Posterior cingulate gyrus (tissue), 11 donors: ENCODE measurements at places on chromosomes 2 and 18.

DNA sequence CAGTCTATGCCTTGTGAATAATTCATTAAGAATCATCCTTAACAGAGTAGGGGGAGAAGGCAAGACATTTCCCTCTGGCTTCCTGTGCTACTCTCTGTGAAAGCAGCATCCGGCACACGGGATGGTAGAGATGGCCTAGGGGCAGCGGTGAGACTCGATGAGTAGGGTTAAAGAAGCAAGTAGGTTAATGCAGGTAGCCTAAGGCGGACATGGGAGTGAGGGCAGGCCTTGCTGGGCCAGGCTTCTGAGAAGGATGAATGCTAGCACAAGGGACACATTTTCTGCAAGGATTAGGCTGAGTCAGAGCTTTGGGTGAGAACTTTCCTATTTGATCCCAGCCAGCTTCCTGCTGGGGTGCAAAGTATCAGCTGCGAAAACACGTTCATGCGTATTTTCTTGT, 80.8 kb downstream of the NXPH2 start:
- no peak for DNase-seq

- no peak for DNase-seq
Measured at GRCh38 chr18:35715139-35715538, 133.6 kb downstream of the GALNT1 start.

GRCh38 chr2:186636800-186637496, 47.1 kb downstream of the ITGAV start:
- no peak for DNase-seq

DNA sequence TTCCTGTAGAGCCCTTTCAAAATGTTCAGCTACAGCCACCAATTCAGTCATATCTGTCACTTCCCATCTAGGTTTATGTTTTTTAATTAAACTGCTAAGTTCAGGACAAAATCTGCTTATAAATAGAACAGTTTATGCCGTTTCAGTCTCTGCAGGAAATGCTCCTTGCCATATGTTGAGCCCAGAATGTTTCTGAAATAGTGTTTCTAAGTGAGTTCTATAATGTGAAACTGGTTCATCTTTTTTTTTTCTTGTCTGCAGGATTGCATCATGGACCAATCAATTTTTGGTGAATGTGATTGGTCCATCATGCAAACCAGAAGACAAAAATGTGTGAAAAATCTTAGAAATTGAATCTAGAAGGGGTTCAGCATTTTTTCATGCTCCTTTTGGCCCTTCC, 30.2 kb upstream of the RHOB start:
- no peak for DNase-seq

GRCh38 chr2:209985874-209986273, 16.6 kb upstream of the RPE start:
- no peak for DNase-seq

GRCh38 chr2:173117678-173118077, 42.0 kb downstream of the MAP3K20 start:
- DNase-seq, result no peak

GRCh38 chr2:68404164-68404563, 39.1 kb downstream of the PLEK start:
- DNase-seq, result no peak

- peak; percentile 71 for DNase-seq
Measured at GRCh38 chr2:240993446-240994170, 4.8 kb upstream of the SNED1 start.

DNA sequence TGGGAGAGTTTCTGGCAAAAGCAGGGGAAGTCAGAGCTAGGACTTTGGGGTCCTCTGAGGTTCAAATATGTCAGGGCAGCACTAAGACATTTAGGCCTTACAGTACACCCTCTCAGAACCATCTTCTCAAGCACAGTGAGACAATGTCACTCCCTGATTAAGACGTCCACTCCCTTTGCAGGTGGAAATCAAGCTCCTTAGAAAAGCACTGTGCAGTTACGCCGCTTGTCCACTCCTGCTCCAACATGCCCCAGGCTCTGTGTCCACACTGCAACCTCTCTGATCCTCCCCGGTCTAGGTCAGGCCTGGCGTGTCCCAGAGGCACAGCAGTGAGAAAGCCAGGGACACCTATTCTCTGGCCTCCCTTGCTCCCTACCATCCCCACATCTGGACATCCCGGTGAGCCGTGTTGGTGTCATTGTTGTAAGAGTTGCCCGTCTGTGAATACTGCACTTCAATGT, 528.6 kb upstream of the ID2 start:
- no peak for DNase-seq

DNA sequence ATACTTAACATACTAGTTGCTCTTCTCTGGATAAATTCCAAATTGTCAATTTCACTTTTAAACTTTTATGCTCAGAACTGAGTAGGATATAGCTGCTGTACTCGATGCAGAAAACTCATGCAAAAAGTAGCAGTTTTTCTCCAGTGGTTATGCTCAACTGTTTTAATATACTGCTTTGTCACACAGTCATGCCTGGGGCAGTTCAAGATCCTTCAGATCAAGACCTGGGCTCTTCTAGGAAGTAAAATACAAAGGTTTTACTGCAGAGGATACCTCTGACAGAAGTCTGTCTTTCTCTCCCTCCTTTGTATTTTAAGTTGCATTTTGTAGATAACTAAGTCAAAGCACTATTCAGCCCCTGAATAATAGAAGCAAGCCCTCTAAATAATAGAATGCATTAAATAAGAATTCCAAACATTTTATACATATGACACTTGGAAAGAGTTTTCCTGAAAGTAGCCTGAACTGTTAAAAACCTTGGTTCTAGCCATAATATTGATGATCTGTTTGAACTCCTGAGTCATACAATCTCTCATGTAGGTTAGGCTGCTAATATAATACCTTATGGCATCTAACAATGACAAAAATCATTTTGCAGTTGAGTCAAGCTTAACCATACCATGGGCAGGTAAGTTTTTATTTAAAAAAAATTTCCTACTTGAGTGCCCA, 183.3 kb upstream of the TRIB2 start:
- DNase-seq, result no peak

DNA sequence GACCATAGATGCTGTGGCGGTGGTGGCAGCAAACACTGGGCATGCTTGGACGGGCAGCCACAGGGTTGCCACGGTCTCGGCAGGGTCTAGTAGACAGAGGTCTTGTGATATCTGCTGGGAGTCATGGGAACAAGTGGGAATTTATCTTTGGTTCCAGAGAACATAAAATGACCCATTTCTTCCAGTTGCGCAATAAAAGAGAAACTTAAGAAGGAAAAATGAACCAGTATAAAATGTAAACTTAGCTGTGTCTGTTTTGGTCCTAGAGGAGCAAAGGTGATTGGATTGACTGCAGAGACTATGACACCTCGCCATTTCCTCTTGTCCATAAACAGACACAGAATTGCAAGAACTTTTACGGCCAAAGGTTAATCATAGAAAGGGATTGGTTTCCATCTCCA, 132.6 kb upstream of the RBBP8 start:
- DNase-seq, result no peak

GRCh38 chr2:16832910-16833309, 167.3 kb upstream of the CYRIA start:
- DNase-seq, result no peak

GRCh38 chr18:45023519-45023918, 342.8 kb downstream of the SETBP1 start:
- no peak for DNase-seq

- DNase-seq, result no peak
Measured at GRCh38 chr2:235591921-235592320, 98.1 kb downstream of the AGAP1 start.

GRCh38 chr2:183740241-183740640, 616.0 kb downstream of the NUP35 start:
- DNase-seq, result peak; percentile 49

GRCh38 chr2:113046465-113046864, 6.2 kb downstream of the IL36B start:
- DNase-seq, result no peak

GRCh38 chr2:31384351-31384750, 30.2 kb downstream of the XDH start:
- no peak for DNase-seq

DNA sequence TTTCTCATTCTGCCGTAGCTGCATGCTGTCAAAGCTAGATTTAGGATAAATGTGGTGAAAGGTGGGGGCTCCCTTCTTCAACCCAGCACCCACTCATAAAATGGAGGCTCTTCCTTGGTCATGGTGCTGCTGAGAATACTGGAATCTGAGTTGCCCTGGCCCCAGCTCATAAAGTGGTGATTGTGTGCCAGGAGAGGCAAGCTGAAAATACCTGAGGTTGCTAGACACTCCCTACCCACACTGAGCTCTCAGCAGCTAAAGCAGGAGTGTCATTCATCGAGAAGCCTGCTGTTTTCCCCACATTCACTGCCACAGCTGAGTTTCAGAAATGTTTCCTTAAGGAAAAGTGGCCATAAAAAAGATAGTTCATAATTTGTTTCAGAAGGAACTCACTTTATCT, 297.1 kb upstream of the RBMS1 start:
- no peak for DNase-seq

GRCh38 chr18:23144640-23145039, 9.4 kb downstream of the CABLES1 start:
- DNase-seq, result no peak

GRCh38 chr2:36677386-36677785, 19.1 kb upstream of the VIT start:
- no peak for DNase-seq

GRCh38 chr2:232633413-232634205, at the start of gene EFHD1:
Gene EFHD1 (plus strand): TSS chr2:232633604. CDS start chr2:232633705, 101 bp downstream.
- peak; percentile 78 for DNase-seq
